ENCODE measurements at places on chromosomes 5 and 9.

DNA sequence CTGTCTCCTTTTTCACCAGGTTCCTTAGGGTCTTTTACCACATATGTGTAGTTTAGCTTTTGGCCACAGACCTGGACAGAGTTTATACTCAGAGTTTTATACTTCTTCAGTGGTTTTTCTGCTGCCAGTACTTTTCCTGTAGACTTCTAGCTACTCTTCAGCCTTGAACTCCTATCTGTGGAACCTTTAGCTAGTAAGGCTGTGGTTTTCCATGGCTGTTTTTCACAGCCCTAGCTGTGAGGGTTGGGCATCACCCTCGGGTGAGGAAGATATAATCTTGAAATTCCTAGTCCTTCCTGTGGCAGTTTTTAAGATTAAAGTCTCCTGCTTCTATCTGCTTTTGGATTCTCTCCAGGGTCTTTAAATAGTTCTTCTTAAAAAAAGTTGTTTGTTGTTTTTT, 109.1 kb downstream of the FGF1 start:
- DNase-seq, result no peak

GRCh38 chr5:80492741-80493140, 4.8 kb downstream of the FAM151B start:
- DNase-seq, result no peak

GRCh38 chr5:109690242-109690974, 681 bp downstream of the MAN2A1 start:
- no peak for DNase-seq

DNA sequence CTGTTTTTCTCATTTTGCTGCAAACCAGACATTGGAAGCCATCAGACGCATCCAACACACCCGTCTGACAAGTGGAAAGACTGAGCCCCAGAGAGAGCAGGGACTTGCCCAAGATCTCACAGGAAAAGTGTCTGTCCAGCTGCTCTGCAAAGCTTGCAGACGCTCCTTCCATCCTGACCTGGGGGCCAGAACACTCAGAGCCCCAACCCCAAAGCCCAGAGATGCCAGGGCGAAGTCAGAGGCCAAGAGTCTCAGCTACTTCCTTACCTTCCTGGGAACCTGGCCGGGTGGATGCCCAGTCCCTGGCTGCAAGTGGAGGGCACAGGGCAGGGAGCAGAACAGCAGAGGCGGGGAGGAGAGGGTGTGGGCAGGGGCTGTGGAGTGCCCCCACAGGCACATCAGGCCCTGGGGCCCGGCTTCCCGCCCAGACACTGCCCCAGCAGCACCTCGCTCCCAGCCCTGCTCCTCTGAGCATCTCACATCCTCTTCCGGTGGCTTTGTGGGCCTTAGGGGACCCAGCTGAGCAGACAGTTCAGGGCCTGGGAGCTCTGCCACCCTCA, 9.7 kb upstream of the RALGDS start:
- DNase-seq, result no peak

DNA sequence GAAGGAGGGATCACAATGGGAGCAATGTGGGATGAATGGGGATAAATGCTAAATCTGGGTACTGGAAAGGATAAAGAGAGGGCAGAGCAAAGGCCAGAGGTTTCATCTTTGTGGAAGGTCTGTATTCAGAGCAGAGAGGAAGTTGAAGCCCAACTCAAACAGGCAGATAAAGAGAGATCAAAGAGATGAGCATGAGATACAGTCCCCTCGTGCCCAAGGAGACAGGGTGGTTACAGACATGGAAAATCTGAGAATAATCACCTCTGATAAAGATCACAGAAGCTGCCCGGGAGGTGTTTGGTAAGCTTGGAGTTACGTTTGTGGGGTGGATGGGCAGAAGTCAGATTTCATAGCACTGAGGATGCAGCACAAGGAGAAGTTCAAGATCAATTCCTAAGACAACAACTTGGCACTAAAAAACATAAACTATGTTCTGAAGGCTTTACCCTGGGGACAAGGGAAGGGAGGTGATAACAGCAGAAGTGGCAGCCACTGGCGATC, 459 bp upstream of the ERAP2 start:
- no peak for DNase-seq

DNA sequence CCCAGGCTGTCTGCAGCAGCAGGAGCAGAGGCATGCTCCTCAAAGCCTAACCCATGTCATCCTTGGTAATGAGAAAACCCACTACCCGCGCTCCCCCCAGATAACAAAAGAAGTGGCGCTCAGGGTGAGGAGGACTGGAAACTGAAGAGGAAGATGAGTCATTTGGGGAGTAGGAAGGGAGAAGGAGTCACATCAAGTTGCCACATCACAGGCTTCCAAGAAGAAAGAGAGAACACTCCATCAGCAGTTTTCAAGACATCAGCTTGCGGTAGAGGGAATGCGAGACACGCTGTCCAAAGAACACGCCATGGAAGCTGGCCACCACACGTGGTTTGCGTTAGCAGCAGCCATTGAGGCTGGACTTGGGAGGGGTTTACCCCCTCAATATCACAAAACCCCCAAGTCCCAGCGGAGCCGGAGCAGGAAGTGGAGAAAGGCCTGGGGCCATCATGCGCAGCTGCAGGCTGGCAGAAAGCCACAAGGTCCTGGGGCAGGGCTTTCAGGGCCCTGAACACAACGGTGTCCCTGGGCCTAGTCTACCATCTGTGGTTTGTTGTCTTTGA, 41.5 kb downstream of the SH3PXD2B start:
- DNase-seq, result no peak

DNA sequence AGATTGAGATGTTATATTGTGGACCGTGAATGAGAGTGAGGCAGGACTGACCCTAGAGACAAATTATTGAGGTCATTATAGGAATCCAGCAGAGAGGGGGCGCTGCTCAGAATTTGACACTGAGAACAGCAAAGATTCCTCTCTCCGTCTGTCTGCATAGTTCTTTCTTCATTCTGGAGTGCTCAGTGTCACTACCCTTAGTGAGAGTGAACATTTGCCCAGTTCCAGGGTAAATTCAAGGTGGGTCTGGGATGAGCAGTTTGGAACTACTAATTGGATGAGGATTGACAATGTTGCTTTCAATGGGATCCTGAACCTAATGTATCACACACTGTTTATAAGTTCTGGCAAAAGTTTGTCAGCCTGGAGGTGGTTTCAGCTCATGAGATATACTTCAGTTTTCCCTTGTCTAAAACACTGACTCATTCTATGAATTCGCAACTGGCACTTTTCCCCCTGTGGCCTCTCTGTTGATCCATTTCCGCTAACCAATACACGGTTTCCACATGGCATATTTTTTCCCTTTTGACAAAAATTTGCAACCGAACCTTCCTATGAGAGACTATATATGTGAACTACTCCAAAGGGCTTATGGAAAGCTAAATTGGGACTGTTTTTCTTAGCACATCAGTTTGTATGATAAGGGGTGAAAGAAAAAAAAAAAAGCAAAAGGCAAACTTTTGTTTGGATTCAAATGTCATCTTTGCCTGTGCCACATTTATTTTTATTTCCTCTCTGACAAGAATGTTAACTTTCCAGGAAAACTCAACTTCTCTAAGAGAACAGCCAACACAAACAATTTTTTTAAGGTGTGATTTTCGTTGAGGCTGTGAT, 1240.7 kb upstream of the WWC1 start:
- no peak for DNase-seq

DNA sequence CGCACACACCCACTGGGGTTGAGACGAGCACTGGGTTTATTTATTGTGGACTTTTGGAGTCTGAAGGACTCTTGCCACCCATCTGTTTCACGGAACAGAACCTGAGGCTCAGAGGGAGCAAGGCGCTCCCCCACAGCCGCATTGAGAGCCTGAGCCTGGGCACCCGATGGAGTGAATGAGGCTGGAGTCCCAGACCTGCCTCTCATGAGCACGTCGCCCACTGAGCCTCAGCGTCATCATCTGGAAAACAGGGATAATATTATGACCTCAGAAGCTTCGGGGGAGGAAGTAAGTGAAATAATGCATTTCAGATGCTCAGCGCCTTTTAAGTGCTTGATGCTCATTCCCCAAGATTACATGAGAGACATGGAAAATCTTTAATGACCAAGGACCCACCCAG, 5.5 kb downstream of the NEK6 start:
- DNase-seq, result no peak

DNA sequence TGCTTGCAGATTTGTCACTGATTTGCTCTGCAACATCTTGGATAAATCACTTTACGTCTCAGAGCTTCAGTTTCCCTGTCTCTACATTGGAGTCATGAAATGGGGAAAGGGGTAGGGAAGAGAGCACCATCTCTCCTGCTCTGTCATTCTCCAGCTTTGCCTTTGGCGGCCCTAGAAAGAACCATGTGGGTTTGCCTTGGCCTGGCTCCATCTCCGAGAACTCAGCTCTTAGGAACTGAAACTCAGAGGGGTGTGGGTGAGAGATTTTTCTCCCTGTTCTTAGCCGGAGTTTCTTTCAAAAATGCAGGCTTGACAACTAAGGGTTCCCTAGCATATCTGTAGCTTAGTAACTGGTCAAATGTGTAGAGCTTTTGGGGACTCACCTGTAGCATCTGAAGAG, 123.5 kb downstream of the SMARCA2 start:
- DNase-seq, result no peak

DNA sequence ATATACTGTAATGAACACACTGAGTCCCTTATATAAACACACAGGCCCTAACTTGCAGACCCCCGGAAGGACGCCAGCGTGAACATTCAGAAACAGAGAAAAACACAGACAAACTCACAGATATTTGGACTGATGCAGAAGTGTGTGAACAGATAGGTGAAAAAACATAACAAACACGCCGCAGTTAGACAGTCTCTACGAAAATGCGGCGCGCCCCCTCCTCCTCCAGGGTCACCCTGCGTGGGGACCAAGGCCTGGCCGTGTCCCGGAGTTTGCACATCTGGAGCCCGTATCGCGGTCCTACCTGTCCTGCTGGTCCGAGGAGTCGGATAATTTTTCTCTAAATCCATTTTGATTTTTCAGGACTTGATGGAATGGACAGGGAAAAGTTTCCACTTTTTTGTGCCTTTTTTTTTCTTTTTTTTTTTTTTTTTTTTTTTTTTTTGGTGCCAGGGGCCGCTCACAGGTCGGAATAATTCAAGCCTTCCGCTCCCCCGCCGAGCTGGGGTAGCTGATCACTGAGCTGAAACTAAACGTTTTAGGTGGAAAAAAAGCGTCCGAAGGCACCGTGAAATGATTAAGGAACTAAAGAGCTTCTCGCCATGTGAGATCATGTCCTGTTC, at the start of gene PAX5:
Gene PAX5, minus strand, starts transcription at position 587 of the 623 bp plus-strand sequence. Its CDS starts 237 bp downstream, at position 350.
- no peak for DNase-seq

GRCh38 chr5:56561-57290, 35.2 kb upstream of the PLEKHG4B start:
- DNase-seq, result no peak

- DNase-seq, result no peak
Observed at GRCh38 chr9:105401651-105402050, 46.2 kb upstream of the FSD1L start.

- no peak for DNase-seq
Observed at GRCh38 chr9:72173080-72173479, 23.8 kb downstream of the GDA start.

DNA sequence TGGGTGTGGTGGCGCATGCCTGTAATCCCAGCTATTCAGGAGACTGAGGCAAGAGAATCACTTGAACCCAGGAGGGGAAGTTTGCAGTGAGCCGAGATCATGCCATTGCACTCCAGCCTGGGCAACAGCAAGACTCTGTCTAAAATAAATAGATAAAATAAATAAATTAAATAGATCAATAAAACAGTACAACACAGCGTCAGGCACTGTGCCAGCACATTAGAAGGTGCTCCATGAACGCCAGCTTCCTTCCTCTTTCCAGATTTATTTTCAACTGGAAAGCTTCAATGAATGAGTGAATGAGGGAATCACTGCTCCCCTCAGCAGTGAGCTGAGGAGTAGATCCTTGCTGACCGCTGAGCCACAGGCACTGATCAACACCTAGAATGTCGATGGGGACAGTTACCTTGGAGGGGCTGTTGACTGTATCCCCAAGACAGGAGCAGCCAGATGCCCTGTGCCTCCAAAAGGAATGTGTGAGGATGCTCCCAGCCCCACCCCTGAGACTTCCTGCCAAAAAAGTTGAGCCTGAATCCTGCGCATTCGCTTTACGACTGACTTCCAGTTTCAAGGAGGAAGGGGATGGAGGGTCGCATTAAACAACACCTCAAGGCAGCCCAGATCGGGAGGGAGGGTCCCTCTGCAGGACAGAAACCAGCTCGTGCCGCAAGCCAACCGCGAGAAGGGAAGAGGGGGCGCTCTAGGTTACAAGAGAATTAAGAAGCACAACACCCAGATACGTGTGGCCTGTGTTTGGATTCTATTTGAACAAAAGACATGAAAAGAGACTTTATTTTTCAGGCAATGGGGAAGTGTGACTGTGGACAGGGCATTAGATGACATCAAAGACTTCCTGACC, 54.0 kb upstream of the CNOT6 start:
- no peak for DNase-seq

DNA sequence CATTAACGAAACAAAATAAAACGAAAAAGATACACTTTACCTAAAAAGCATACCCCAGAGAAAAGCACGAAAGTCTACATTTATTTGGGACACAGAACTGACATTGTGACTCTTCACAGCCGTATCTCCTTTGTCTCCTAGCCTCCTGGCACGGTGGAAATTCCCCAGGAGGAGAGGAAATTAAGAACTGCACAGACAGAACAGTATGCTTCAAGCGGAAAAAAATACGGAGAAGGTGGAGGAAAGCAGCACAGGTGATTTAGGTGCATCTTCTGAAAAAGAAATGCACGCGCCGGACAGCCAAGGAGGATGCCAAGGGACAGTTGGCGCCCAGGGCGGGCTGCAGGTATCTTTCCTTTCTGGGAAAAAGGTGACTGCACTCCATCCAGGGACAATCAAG, 32.0 kb downstream of the DDX31 start:
- no peak for DNase-seq

GRCh38 chr5:134099288-134099872, 15.1 kb upstream of the TCF7 start:
- DNase-seq, result no peak

- no peak for DNase-seq
Observed at GRCh38 chr9:1709347-1709746, 305.8 kb upstream of the SMARCA2 start.

DNA sequence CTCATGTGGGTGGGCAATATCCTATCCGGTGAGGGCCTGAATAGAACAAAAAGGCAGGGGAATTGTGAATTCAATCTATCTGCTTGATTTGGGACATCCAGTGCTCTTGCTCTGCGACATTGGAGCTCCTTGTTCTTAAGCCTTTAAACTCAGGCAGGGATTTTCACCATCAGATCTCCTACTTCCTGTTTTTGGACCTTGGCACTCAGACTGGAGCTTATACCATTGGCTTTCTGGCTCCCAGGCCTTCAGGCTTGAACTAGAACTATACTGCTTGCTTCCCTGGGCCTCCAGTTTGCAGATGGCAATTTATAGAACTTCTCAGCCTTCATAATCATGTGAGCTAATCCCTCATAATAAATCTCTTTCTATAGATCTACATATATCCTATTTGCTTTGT, 134.3 kb upstream of the CLINT1 start:
- no peak for DNase-seq

GRCh38 chr5:32363030-32363429, 50.3 kb upstream of the MTMR12 start:
- no peak for DNase-seq

DNA sequence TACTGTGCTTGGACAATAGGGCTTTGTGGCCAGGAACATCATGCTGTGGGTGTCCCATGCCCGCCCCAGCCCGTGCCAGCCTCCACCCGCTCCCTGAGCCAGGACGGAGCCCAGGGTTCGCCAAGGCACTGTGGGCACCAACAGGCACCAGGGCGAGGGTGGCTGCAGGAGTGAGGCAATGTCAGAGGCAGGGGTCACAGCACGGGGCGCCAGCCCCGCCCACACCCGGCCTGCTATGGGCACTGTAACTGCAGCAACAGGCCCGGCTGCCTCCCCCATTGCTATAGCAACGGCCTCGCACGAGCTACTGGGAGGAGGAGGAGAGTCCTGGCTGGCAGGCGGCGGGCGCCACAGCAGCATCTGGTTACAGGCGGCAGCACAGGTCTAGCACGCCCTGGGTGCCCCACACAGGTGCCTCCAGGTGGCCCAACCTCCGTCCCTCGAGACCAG, 2.5 kb downstream of the ABCA2 start:
- no peak for DNase-seq
